EH (cell line): ENCODE measurements at places on chromosomes 2 and 18.

GRCh38 chr2:106839849-106840595 lies 45.9 kb downstream of the ST6GAL2 start:
- DNase-seq = no peak

DNA sequence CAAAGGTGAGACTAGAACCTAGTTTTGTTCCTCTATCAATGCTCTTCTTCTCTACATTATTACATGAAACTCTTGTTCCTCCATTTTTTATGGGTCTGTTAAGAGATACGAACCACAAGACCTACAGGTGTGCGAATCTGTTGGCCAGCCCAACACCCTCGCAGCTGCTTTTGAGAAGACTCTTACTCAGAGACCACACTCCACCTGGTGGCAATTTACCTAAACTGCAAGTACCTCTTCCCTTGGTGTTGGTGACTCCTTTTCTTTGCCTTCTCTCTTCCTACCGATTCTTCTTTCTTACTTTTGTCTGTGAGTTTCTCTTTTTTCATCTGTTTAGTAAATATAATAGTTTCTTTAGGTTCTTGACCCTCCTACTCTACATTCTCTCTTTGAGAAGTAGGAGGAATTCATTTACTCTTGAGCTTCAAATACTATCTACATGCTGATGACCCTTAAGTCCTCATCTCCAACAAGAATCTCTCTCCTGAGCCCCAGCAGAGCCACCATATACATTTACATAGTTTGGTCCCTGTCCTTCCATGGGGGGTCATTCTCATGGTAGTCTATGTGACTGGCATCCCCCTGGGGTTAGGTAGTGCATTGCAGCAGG lies 81.8 kb upstream of the GAREM1 start:
- peak; percentile 30 for DNase-seq

GRCh38 chr2:26870585-26871095 lies 22.7 kb downstream of the DPYSL5 start:
- DNase-seq = no peak

DNA sequence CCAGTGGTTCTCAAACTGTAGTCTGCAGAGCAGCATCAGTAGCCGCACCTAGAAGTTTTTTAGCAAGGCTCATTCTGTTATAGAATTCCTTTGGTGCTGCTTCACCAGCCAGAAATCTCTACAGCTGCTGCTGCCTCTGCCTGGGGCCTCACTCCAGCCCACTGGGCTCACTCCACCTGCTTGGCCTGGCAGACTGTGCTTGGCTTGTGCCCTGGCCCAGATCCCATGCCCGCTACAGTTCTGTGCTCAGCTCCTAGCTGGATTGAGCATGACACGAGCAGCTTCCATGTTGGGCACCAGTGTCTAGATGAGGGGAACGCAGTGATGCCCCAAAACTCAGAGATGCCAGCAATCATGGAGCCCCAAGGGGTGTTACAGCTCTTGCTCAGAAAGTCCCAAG lies 22.6 kb downstream of the MAPK4 start:
- DNase-seq = no peak

DNA sequence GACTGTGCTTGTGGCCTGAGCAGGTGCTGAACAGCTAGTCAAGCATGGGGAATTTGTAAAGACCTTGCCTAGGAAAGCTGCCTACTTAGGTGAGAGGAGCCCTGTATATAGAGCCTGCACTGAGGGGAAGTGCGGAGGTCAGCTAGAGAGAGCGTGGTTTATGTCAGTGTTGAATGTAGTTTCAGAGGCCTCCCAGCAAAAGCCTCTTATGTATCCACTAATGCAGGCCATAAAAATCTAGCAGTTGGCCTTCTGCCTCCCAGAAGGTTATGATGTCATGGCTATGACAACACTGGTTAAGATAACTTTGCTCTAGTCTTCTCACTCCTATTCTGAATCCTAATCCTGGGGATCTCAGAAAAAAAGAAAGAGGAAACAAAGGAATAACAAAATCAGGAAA lies 88.9 kb downstream of the ASXL3 start:
- no peak for DNase-seq

GRCh38 chr2:71865391-71865965 lies 282.2 kb downstream of the CYP26B1 start:
- no peak for DNase-seq

GRCh38 chr2:31161637-31162036 lies 23.4 kb upstream of the GALNT14 start:
- DNase-seq = no peak

- DNase-seq = no peak
Observed at GRCh38 chr2:195513119-195513518, 143.9 kb upstream of the SLC39A10 start.

DNA sequence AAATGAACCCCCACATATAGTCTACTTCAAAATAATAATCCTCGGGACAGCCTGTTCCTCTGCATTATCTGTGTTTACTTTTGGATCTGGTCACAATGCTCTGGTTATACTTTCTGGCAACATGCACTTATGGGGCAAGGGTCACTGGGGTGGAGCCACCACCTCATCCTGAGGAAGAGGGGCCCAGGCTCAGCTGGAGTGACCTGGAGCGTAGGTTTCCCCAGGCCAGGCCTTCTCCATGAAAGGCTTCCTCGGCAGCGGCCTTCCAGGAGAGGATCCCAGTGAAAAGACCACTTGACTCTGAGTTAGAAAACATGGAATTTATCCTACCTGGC lies 237.4 kb downstream of the SETBP1 start:
- DNase-seq = no peak

- DNase-seq = peak; percentile 35
Observed at GRCh38 chr2:53131416-53131815, 636.2 kb upstream of the CHAC2 start.

GRCh38 chr2:128322715-128323554 lies 4.3 kb upstream of the HS6ST1 start:
- DNase-seq = no peak

- no peak for DNase-seq
Observed at GRCh38 chr18:23485386-23485785, 17.9 kb upstream of the RMC1 start.

DNA sequence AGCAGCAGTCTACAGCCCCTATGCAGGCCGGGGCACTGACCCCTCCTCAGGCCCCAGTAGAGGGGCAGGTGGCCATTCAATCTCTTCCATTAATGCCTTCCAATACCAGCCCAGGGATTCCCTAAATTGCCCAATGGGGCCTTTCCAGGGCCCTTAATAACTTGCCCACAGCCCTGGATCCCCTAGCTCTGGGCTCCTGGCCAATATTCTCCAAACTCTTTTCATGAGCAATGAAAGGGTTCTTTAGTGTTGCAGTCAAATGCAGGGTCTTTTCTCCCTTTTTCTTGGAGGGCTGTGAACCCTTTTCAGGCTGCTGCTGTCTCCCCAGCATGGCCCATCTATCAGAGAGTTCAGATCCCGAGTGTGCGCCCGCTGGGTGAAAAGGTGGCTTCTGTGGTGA lies 41.3 kb upstream of the SLC1A4 start:
- no peak for DNase-seq

DNA sequence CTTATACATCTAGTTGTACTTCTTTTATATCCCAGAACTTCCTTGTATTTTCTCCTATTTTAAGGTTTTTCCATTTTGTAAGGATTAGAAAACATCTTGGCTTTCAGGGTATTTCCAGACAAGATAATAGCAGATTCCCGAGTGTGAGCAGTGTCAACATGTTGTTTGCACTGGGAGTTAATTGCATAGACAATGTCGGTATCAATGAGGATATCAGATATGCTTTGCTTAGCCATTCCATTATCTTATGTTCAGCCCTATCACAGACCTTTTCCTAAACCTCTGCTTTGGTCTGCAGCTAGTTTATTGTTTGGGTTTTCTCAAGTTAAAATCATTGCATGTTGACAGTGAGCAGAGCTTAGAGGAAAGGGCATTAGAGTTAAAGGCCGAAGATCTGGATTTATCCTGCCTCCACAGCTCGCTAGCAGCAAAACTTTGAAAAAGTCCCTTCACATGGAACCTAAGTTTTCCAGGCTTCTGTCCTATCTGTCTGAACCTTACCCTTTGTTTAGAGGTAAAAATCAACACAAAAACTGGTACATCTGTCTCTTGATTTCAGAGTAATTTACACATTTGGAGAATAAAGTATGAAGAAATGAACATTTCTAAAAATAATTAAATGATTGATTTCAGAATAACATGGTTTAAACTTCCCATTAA lies 355.4 kb downstream of the KIAA1328 start:
- no peak for DNase-seq

GRCh38 chr2:132586101-132586511 lies 83.9 kb downstream of the LYPD1 start:
- DNase-seq = no peak

- DNase-seq = peak; percentile 3
Observed at GRCh38 chr2:80030135-80030534, 274.4 kb downstream of the LRRTM1 start.

- DNase-seq = peak; percentile 61
Observed at GRCh38 chr2:94986392-94986963, 39.0 kb upstream of the MAL start.

- DNase-seq = no peak
Observed at GRCh38 chr2:156385242-156385641, 50.9 kb upstream of the GPD2 start.

DNA sequence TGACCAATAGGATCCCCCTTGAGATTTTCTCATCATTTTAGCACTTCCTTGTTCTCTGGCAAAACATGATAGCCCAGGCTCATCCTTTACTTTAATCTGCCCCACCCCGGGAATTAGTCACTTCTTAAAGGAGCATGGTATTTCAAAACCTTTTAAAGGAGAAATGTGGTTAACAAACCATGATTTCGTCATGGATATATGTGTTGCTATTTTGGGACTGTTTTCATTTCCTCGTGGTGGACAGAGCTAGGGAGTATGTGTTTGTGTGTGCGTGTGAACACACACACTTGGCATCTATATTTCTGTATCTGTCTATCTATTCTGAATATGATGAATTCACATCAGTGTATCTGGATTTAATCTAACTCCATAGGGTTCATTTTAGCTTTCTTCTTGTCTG lies 128.1 kb downstream of the BIRC6 start:
- DNase-seq = peak; percentile 98

DNA sequence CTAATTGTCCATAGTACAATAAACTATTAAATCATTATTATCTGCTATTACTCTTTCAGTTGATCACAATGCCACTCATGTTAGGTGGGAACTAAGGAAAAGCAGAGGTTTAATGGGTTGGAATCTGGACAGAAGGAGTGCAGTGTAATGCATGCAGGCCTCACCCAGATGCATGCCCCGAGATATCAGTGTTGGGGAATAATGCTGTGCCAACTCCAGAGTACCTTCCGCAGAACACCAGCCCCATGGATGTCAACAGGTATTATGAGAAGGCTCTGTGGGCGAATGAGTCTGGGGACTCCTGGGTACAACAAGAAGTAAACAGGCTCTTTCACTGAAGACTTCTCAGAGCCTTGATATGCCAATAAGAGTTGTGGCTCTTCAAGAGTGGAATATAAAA lies 377.4 kb downstream of the ALK start:
- no peak for DNase-seq

- no peak for DNase-seq
Observed at GRCh38 chr2:64593035-64593655, 60.6 kb downstream of the SERTAD2 start.

- DNase-seq = peak; percentile 43
Observed at GRCh38 chr18:77167251-77167650, 34.7 kb upstream of the MBP start.

GRCh38 chr18:56541340-56541739 lies 97.1 kb downstream of the TXNL1 start:
- no peak for DNase-seq

- DNase-seq = no peak
Observed at GRCh38 chr2:134379293-134379692, 125.4 kb downstream of the MGAT5 start.
